ENCODE measurements at places on chromosomes 2 and 18.
A peak's percentile ranks its signal among the peaks of the same experiment; 100 is the strongest.

DNA sequence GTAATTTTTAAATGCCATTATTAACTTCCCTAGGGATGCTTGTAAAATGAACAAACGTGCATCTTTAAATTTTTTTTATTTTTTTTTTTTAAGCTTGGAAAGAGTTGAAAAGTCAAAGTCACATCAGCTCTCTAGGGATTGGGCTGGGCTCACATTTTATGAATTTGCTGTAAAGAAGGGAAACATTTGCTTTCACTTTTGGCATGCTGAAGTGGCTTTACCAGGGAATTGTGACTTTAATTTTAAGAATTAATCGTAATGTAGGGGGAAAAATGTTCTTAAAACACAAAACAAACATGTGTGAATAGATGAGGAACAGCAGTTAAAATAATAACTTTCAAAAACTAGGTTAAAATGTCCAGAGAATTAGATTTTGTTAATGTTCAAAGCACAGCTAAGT is 123.0 kb downstream of the AGAP1 start:
- DNase-seq: peak; percentile 18

DNA sequence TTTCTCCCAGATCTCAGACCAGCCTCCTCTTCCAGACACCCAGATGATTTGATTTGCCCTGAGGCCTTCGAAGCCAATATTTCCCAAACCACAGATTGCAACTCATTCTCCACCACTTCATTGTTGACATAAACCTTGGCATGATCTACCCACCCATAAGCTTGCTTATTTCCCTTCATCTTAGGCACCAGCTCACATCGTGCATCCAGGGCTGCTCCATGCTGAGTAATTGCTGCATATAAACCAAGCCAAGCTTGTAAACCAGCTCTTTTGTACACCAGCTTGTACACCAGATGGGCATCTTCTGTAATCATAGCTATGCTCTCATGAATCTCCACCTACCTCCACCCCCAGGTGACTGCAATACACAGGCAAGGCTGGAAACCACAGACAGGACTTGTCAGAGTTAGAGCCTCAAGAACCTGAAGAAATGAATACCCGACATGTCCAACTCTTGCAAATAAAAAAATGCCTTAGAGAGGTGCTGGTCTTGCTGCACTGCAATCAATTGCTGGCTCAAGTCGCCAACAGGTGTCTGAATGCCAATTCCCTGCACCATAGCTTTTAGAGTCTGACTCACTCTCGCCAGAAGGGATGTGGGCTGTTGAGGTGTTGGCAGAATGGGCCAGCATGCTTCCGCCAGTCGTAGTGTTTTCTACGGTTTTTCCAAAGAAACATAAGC is 31.5 kb downstream of the TRABD2A start:
- DNase-seq: peak; percentile 52

GRCh38 chr2:73281244-73281643 is 3.0 kb downstream of the FBXO41 start:
- DNase-seq: no peak

GRCh38 chr2:171046048-171046560 is 114.6 kb downstream of the TLK1 start:
- DNase-seq: peak; percentile 15

DNA sequence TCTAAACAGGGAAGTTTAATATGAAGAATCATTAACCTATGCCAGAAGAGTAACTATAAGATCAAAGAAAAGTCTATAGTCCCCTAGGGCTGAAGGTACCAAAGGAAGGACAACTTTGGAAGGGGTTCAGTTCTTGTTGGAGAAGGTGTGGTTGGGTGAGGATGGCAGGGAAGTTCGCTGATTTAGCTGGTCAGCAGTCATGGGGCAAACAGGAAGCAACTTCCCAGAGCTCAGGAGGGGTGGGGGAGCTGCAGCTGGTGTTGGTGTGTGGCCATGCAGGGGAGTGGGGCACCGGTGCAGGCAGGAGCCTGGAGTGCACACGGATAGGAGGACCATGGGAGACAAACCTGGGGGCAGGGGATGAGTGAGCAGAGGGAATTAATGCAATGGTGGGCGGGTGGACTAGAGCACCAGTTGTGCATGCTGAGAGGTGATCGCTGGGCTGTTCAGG is 34.0 kb downstream of the FHOD3 start:
- no peak for DNase-seq

DNA sequence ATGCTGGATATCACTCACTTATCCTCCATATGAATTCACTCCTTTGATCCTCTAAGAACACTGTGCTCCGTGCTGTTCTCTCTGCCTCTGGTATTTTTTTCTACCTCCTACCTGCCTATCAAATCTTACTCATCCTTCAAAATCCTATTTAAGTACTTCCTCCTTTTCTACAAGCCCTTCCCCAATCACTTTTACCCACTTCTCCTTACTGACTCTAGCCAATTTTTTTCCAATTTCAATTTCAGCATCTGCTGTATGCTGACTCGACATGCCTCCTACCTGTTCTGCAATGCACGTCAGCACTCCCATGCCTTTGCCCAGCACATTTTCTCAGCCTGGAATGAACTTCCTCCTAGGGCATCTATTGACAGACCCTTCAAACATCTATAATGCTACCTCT is 37.3 kb upstream of the LNPK start:
- DNase-seq: no peak

DNA sequence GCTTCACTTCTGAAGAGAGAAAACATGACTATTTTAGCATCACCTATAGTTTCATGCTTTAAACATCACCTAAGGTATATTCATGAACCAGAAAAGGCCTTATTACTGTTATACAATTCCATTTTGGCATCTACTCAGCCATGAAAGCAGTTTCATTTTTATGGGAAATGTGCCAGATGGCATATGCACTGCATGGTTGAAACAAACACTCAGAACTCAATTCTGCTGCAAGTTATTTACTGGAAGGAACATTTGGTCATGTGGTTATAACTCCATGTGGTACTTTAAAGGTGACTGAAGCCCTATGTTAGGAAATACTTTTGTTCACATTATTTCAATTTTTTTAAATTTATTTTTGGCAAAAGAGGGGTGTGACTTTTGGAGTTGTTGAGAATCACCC is 287.5 kb upstream of the CRIM1 start:
- no peak for DNase-seq

DNA sequence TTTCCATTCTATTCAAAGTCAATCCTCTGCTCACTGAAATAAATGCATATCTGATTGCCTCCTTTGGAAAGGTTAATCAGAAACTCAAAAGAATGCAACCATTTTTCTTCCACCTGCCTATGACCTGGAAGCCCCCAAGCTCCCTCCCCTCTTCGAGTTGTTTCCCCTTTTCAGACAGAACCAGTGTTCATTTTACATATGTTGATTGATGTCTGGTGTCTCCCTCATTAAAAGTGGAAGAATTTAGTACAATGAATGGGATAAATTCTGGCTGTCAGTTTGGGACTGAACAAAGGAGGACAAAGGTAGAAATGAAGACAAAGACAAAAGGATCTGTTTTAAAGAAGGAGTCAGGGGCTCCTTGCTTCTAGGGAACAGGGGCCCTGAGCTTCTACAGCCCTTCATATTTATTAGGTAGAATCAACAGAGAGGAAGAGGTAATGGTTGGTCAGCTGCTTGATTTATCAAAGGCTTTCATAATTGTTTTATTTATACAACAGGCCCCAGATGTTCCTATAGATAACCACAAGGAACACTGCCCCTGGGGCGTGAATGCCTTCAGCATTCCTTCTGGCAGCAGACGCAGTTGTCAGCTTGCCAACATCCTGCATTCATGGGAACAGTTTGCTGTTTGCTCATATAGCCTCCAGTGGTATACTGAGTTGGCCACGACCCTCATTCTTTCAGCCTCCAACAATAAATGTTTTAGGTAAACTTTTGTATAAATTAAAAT is 949.8 kb upstream of the LRATD1 start:
- peak; percentile 1 for DNase-seq

DNA sequence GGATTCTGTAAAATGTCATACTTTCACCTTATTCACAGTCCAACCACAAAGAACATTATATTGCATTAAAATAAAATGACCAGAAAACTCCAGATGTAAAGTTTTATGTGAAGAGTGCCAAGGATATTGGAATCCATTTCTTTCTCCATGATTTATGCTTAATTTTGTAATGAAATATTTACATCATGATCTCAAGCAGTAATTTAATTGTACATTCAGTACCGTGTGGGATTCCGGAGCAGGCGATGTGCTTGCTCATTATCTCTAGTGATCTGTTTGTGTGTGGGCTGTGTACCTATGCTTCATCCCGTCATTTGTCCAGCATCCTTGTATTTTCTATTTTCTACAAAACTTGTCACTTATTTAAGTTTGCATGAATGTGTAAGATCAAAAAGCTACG is 415.9 kb upstream of the SLC8A1 start:
- no peak for DNase-seq

DNA sequence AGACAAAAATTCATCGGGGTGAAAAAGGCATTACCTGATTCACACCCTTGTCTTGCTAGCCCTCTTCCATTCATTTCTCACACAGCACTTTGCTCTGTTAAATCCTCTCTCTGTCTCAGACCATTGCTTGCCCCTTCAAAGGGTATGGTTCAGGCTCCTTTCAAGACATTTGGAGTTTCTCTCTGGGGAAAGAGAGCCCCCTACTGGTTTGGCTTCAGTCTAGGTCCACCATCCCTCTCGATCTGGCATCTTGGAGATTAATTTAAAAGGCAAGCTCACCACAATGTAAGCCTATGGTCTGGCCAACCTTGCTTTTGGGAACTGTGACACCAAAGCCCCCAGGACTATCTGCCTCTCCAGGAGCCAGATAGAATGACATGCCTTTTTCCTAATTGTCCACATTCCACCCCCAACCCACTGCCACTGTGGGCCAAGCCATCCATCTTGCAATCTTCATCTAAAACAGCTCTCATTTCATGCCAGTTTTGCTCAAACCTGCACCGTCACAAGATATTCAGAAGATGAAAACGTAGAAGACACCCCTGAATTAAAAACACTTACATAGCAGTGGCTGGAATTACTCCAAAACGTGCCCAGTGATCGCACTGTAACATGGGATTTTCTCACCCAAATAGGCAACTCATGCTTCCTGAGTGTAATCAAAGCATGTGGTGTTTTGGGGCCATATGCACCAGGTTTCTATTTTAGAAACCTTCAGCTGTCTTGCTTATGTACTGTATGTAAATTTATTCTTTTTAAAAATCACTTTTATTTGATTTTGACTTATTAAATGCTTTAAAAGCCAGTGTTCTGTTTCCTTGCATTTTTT is 93.9 kb downstream of the FARSB start:
- DNase-seq: peak; percentile 62

GRCh38 chr2:88187927-88188326 is 17.8 kb downstream of the THNSL2 start:
- no peak for DNase-seq

DNA sequence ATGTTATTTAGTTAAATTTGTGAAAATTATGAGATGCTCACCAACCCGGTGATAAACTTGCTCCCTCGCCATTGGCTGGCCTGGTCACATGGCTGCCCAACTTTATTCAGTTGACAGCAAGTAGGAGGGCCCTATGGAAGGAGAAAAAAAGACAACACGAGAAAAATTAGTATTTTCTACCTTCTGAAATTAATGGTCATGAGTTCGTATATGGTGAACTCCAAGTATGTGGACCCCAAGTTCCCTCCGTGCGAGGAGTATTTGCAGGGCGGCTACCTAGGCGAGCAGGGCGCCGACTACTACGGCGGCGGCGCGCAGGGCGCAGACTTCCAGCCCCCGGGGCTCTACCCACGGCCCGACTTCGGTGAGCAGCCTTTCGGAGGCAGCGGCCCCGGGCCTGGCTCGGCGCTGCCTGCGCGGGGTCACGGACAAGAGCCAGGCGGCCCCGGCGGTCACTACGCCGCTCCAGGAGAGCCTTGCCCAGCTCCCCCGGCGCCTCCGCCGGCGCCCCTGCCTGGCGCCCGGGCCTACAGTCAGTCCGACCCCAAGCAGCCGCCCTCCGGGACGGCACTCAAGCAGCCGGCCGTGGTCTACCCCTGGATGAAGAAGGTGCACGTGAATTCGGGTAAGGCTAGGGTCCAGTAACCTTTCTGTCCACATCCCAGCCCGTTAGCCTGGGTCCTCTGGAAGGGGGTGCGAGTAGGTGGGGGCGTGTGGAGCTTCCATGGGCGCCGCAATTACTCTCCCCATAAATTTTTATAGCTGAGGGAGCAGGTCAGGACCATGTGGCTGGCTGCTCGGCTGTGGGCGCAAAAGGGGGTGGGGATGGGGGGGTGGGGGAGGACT is at the start of gene HOXD4:
Gene HOXD4, plus strand, starts transcription at position 109 of the 846 bp plus-strand sequence. Its CDS starts 84 bp downstream, at position 193.
- DNase-seq: no peak

DNA sequence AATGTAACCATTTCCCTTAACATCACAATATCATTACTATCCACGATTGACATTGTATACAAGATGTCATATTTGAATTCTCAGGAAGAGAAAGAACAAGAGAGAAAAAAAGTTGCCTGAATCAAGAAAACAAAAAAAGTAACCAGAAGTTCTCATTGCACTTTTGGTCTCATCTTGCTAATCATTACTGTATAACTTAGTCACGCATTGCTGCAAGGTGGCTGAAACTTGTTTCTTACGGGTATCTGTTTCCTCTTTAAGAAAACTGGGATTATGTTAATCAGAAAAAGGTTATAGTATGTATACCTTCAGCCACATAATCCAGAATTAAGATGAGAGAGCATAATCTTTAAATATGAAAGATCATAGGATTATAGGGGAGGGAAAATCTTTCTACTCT is 639.7 kb upstream of the SYT4 start:
- no peak for DNase-seq

GRCh38 chr2:1743396-1744150 is 742 bp downstream of the PXDN start:
- DNase-seq: peak; percentile 68

GRCh38 chr2:143885461-143885860 is 634.5 kb downstream of the ZEB2 start:
- DNase-seq: peak; percentile 22

DNA sequence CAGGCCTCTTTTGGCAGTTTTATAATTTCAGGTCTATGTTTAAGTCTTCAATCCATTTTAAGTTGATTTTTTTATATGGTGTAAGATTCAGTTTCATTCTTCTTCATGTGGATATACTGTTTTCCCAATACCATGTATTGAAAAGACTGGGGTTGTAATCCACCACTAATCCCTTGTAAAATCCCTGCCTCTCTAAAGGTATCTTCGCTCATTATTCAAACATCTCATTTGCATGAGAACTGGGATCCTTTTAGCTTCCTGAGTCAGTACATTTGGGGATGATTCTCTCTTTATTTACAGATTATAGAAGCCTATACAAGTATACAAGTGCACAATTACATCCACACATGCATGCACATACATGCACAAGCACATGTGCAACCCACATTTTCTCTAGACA is 25.3 kb downstream of the DHRS9 start:
- DNase-seq: no peak

GRCh38 chr2:66530651-66531050 is 95.7 kb downstream of the MEIS1 start:
- no peak for DNase-seq

All from EH (cell line).